ENCODE measurements at places on chromosomes 6 and 20.

- no peak for DNase-seq
Measured at GRCh38 chr6:15444081-15444731, 198.3 kb downstream of the JARID2 start.

GRCh38 chr6:154515826-154516225 lies 5.3 kb upstream of the CNKSR3 start:
- no peak for DNase-seq

DNA sequence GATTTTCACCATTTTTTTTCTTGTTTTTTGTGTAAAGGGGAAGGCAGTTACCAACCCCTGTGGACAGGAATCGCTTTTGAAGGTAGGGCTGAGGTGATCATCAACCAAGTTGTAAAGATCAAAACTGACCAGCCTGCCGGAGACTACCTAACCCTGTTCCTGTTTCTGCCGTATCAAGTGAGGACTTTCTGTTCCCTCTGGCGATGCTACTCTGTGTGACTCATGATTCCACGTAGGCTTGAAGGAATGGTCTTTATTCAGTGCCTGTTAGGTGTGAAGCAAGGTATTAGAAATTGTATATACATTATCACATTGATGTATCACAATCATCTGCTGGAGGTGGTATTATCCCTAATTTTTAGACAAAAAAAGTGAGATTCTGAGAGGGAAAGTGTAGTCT lies 161.3 kb downstream of the SOX4 start:
- no peak for DNase-seq

DNA sequence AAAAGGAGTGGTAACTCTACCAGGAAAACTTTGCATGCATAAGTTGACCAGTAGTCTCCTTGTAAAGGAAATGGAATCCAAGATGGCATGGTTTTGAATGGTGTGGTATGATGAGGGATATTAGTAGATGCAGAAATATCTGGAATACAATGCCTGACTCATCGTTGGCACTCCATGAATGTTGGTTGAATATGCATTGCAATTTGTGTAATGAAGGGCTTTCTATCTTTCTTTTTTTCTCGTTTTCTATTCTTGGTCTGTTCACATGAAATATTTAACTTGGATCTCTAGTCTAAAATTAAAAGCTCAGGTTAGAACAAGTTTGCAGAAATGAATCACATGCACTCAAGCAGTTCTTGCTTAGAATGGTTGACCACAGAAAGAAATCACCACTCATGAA lies 277.3 kb upstream of the PRND start:
- DNase-seq = no peak

- no peak for DNase-seq
Measured at GRCh38 chr6:17930321-17930993, 57.0 kb downstream of the KIF13A start.

- DNase-seq = no peak
Measured at GRCh38 chr6:127272576-127272975, 5.9 kb downstream of the RNF146 start.

- DNase-seq = no peak
Measured at GRCh38 chr6:121503589-121503991, 68.1 kb downstream of the GJA1 start.

DNA sequence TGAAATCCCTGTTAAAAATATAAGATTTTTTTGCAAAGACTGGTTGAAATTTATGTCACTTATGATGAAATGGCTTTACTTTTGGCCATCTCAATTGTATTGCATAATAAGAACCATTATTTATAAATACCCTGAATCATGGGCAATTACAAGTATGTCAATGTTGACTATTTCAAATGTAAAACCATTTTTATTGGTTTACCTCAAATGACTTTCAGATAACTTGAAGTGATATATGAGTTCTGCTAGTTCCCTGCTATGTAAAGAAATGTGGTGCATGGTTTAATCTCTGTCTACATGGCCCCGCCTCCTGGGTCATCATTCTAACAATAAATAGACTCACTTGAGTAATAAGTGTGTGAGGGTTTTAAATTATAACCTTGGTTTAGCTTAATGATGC lies 275.6 kb upstream of the PREP start:
- DNase-seq = no peak

GRCh38 chr6:136016228-136017225 lies 165.0 kb downstream of the PDE7B start:
- no peak for DNase-seq

DNA sequence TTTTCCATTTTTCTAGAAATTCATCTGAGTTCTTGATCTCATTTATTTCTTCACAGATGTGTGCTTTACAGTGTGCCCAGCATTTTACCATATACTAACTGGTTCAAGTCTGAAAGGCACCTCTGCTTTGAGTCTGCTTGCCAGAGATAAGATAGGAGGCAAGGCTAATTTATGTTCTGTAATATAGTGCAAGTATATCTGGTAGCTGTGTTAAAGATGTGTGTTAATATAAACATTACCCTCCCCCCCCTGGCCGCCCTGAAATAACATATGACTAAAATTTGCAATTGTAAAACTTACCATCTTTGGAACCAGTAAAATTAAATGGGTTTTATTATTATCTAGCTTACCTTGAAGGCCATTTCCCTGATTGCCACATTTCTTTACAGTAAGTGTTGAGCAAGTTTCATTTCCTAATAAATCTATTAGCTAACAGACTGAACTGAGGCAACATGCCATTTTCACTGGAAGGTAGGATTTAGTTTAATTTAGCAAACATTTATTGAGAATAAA lies 2.7 kb downstream of the FBXO9 start:
- DNase-seq = no peak

- DNase-seq = no peak
Measured at GRCh38 chr20:25056690-25057233, 1.2 kb downstream of the ACSS1 start.

- no peak for DNase-seq
Measured at GRCh38 chr20:50023116-50023805, 40.5 kb downstream of the SNAI1 start.

- DNase-seq = no peak
Measured at GRCh38 chr6:108741331-108741989, 106.8 kb upstream of the ARMC2 start.

DNA sequence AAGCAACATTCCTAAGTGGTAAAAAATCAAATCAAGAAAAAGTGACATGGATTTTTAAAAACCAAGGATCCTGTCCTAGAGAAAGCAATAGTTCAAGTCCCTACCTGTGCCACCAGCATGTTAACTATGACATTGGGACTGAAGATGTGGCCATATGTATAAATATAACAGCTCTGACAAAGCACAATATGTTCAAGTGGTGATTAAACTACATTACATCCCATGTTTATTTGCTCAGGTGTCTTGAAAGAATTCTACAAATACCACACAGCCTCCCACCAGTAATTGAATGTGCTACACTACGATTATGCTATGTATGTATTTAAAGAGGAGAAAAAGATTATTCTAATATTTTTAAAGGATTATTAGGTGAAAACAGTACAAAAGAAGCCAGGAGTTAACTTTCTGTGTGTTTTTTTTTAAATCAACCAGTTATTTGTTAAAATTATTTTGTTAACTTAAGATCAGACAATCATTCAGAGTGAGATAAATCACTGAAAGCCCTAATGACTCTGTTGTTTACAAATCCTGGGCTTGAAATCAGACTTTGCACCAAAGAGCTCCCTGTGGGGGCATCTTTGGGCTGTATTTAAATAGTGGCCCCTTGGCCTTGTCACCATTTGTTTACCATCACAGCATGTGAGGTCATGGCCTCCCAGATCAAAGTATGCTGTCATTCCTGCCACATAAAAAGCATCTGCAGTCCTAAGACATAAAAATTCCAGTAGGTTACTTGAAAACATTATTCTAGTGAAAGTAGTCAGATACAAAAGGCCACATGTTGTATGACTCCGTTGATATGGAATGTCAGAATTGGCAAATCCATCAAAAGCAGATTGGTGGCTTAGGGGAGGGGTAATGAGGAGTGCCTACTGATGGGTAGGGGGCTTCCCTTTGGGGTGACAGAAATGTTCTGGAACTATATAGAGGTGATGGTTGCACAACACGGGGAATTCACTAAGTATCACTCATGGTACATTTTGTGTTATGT lies 17.1 kb downstream of the TTLL2 start:
- DNase-seq = no peak

DNA sequence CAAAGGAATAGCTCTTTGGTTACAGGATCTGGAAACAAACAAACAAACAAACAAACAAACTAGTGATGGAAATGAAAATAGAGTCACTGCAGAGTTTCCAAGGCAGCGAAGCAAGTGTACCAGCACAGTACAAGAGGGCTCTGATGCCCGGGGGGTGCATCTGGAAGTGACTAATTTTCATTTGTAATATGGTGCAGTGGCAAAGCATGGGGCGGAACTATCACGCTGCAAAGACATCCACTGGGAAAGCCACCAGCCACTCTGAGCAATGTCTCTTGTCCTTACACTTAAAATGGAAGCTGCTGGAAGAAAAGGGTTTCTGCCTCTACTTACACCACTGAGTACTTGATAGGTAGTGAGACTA lies 44.4 kb upstream of the NEDD9 start:
- no peak for DNase-seq

DNA sequence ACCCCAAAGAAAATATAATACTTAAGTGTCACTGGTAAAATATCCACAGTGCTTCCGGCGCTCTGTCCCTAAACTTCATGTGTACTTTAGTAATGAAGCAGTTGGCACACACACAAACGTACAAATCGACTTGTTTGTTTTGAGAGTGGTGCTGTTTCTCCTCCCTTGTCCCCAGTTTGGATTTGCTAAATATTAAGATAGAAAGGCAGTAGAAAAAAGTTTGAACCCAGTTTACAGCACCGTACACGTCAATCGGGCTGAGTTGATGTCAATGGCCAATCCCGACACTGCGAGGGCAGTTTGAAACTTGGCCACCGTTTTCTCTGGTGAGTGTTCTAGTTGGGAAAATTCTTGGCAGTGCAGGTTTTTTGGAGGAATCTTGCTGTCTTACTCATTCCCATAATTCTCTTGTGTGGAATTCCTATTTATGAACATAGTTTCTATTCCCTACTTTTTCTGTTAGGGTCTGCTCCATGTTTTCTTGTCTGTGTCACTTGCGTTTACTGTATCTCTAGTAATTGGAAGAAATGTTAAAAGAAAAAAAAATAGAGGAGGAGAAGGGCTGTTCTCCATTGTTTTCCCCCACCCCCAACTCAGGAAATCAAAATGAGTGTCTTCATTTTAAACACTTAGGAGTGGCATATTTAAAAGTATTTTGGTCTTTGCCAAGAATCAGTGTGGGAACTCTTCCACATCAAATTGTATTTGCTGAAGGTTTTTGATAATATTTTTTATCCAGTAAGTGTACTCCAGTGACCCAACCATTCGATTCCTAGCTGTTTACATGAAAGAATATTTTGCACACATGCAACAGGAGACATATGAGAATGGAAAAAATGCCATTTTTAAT lies 72.3 kb downstream of the OR2B2 start:
- no peak for DNase-seq

GRCh38 chr6:113326781-113327180 lies 530.4 kb upstream of the MARCKS start:
- no peak for DNase-seq

DNA sequence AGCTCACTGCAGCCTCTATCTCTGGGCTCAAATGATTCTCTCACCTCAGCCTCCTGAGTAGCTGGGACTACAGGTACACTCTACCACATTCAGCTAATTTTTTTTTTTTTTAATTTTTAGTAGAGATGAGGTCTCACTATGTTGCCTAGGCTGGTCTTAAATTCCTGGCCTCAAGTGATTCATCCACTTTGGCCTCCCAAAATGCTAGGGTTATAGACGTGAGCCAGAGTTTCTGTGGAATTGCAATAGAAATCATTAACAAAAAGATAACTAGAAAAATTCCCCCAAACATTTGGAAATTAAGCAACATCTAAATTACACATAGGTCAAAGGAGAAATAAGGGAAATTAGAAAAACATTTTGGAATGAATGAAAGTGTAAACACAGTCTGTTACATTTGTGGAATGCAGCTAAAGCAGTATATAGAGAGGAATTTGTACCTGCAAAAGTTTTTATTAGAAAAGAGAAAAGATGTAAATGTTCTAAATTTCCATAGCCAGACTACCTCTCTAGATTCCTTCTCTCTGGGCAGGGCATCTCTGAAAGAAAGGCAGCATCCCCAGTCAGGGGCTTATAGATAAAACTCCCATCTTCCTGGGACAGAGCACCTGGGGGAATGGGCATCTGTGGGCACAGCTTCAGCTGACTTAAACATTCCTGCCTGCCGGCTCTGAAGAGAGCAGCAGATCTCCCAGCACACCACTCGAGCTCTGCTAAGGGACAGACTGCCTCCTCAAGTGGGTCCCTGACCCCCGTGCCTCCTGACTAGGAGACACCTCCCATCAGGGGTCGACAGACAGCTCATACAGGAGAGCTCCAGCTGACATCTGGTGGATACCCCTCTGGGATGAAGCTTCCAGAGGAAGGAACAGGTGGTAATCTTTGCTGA lies 51.3 kb downstream of the ATRN start:
- no peak for DNase-seq

- DNase-seq = no peak
Measured at GRCh38 chr20:8527998-8528723, 396.1 kb downstream of the PLCB1 start.

DNA sequence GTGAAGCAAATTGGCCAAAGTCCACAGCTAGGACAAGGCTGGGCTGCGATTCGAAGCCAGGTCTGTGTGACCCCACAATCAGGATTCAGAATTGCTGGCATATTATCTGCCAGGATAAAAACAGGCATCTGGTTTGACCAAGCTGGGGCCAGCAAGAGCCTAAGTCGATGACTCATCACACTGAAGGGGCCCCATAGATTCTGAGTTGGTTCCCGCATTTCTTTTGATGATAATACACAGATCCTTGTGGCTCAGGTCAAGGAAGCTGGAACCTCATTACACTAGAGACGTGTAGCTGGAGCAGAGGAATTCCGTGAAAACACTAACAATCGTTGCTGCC lies 6.5 kb downstream of the KCNB1 start:
- no peak for DNase-seq

- no peak for DNase-seq
Measured at GRCh38 chr6:14012313-14013030, 87.7 kb downstream of the RNF182 start.

DNA sequence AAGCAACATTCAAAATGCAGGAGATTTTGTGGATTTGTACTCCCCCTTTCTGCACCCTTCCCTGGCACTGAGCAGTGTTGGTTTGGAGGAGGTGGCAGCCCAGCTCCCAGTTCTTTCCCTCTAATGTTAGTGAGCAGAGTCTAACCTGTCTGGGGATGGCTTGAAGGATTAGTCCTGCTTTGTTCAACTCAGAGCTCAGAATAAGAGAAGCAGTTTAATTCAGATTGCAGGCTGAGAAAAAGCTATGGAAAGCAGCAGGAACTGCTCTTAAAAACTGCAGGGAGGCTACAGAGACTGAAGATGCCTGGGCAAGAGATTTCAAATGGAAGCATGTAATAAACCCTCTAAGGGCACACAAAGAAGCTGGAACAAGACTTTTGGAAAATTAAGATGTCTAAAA lies 223.4 kb upstream of the GGTLC1 start:
- DNase-seq = no peak

GRCh38 chr6:28167068-28167467 lies 25.4 kb downstream of the ZKSCAN8 start:
- no peak for DNase-seq

GRCh38 chr6:143061597-143062385 lies 1.1 kb downstream of the AIG1 start:
- DNase-seq = no peak

All from endothelial cell (in vitro differentiated cells).